Ammon's horn (tissue), 1 donor: ENCODE measurements at places on chromosomes 6 and 20.
A peak's percentile ranks its signal among the peaks of the same experiment; 100 is the strongest.

DNA sequence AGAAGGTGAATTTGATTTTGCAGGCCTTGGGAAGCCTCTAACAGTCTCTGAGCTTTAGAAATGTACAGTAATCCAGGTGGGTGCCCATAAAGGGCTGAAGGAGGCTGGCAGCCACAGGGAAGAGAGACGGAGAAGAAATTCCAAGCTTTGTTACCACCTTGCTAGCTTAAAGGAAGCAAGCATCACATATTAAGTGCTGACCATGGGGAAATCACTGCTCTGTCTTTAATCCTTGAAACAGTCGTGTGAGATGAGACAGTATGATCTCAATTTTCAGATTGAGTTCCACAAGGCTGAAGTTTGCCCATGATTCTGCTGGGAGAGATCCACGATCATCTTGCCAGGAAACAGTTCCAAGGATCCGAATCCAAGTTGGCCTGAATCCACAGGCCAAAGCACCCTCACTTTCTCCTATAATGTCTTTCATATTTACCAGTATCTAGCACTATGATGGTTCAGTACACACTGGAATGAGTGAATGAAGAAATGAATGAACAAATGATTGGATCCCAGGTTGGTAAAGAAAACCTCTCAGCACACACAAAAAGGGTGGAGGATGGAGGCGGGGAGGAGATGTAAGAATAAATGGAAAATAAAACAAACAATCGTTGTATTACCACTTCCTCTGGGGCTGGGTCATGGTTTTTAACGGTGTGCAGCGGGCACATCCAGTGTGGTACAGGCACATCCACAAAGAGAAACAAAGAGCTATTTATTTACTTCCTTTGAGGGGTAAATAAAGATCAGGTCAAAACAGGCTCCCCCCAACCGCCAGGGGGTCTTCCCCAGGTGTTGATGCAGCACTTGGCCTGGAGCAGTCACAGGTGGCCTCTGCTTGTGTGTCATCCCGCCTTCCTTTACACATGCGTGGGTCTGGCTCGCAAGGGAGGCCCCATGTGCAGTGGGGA lies 28.2 kb upstream of the TAF8 start:
- DNase-seq, result no peak

- DNase-seq, result no peak
Measured at GRCh38 chr6:99901596-99902384, 92.2 kb downstream of the MCHR2 start.

DNA sequence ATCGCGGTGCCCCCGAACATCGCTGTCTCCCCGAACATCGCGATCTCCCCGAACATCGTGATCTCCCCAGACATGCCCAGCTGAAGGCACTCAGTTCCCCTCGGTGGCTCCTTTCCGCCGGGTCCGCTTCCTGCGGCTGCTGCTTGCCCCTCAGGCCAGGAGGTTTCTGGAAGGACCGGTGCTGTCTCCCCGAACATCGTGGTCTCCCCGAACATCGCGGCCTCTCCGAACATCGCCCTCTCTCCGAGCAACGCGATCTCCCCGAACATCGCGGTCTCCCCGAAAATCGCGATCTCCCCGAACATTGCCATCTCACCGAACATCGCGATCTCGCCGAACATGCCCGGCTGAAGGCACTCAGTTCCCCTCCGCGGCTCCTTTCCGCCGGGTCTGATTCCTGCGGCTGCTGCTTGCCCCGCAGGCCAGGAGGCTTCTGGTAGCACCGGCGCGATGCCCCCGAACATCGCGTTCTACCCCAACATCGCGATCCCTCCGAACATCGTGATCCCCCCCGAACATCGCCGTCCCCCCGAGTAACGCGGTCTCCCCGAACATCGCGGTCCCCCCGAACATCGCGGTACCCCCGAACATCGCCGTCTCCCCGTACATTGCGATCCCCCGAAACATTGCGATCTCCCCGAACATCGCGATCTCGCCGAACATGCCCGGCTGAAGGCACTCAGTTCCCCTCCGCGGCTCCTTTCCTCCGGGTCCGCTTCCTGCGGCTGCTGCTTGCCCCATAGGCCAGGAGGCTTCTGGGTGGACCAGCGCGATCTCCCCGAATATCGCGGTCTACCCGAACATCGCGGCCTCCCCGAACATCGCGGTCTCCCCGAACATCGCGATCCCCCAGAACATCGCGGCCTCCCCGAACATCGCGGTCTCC lies 808 bp downstream of the ULBP1 start:
- DNase-seq, result no peak

- no peak for DNase-seq
Measured at GRCh38 chr20:44571362-44571988, 10.9 kb upstream of the PKIG start.

DNA sequence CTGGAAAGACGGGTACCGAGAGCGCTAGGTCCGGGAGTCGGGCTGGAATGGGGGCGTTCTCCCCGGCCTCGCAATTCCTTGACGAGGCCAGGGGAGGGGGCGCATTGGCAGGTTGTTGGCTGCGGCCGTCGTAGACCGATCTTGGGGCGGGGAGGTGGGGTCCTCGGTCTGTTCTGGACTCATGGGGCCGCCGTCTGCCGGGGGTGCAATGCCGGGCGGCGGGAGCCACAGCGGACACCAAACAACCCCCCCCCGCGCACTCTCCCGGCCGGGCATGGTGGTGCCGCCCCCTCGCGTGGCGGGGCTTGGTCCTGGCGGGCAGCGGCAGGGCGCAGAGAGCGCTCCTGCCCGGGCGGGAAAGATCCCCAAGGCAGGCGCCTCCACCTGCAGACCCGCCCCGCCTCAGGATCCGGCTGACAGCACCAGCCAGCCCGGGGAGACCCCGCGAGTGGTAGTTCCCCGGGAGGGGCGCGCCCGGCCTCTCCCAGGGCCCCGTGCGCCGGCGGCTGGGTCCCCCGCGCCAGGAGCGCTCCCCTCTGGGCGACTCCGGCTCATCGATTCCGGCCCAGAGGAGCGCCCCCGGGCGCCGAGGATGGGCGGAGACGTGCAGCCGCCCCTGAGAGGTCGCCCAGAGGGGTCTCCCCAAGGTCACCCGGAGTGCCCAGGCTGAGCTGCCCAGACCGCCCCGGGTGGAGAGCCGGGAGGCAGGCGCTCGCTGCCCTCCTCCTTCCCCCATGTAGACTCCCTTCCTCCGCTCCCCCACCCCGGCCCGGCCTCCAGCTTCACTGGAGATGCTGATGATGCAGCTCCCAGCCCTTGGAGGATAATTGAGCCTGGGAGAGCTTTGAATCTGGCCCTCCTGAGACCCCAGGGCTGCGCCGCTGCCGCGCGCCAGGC lies 709 bp downstream of the PPP1R16B start:
- DNase-seq, result no peak

- no peak for DNase-seq
Measured at GRCh38 chr20:49398401-49399144, 83.9 kb downstream of the KCNB1 start.

DNA sequence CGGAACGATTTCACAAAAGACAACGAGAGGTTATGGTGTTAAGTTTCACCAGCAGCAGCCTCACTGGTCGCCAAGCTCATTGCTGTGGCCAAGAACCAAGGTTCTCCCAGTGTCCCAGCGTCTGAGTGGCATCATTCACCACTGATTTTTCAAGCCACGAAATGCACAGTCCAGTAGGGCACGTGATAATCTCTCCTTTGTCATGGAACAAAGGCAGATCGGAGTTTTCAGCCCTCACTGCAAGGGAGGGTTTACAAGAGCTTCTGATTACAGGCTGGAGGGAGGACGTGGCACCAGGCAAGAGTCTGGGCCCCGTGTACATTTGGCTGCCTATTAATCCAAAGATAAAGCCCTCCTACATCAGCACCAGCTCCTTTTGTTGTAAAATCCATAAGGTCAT lies 2.0 kb downstream of the CD24 start:
- peak; percentile 5 for DNase-seq

DNA sequence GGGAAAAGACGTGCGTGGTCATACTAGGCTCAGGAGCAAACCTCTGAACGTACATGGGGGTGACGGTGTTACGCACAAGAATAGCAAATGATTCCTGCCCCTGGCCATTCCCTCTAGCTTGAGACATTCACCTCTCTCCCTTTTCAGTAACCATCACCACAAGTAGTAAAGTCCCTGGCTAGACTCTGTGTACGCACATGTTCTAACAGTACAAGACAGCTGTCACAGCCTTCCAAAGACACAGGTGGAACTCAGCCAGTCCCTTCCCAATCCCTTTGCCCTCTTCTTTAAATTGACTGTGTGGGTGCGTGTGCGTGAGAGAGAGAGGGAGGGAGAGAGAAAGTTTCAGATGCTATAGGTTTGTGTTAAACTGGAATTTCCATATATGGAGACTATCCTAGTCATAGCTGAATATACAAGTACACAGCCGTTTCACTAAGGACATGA lies 67.3 kb downstream of the LY86 start:
- no peak for DNase-seq

DNA sequence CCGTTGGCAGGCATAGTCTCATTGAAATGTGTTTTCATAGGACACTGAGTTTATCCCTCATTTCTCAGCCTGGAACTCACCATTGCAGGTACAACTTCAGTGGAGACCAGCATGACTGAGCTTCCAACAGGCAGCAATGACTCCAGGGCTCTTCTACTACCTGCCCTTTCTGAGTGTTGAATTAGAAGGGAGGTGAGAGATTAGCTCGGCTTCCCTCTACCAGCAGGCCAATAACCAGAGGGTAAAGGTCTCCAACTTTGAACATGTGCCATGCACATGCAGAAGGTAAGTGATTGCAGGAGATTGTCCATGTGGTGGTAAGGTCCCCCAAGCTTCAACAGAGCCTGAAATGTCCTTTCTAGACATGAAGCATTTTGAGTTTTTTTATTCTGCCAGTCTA lies 233.8 kb upstream of the SUPT3H start:
- no peak for DNase-seq

GRCh38 chr20:20202768-20203167 lies 150.4 kb downstream of the CFAP61 start:
- DNase-seq, result no peak

DNA sequence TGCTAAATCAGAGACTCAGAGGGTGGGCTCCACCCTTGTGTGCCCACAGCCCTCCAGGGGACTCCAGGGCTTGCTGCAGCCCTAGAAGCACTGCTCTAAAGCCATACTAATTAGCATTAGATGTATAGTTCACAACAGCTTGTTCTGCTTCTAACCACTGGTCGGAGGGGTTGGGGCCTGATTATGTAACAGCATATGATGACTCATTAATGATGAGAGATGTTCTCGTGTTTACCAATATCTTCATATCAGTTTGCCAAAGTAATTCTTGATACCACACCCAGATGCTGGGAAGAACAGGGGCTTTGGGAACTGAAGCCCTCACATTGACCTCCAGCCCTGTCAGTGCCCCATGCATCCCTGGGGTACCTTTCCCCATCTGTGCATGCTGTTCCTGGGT lies 104.1 kb upstream of the FOXA2 start:
- no peak for DNase-seq

DNA sequence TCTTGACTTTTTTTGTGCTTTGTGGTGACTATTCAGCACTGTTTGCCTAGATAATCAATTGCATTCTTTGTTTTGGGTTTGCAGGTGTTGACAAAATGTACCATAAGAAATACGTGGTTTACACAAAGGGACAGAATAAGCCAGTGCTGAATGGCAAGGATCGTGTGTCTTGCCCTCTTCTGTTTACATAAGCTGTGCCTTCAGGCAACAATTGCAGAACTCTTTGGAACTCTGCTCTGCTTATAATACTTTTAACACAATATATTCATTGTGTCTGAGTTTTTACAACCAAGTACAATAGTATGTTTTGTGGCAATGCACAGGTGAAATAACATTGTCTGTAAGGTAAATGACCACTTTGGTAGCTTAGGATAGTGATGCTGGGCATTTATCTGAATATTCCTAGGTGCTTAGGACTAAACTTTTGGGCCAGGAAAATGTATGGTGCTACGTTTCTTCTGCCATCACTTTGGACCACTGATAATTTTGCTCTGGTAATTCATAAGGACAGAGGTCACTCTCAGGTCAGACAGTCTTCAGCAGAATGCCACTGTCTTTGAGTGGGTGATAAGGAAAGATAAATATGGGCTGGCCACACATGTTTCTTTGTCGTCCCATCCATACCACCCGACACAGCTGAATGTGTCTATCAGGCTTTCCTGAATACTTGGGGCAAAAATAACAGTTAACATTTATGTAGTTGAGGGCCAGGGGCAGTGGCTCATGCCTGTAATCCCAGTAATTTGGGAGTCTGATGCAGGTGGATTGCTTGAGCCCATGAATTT lies 344.6 kb upstream of the IMPG1 start:
- no peak for DNase-seq

DNA sequence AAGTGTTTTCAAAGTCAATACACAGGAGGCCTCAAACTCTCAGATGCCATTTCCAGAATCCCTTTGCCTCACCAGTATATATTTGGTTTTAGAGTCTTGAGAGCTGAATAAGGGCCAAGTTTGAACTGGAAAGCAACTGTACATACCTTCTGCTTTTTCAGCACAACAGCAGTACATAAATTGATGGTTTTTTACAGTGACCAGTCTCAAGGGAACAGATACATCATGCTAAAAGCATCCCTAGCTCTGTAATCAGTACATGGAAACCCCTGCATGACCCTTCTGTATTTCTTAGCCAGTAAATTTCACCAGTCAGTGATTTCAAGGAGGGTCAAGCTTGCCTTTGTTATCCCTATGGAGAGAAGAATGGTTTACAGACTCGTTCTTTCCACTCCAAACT lies 40.6 kb upstream of the ECHDC1 start:
- no peak for DNase-seq

DNA sequence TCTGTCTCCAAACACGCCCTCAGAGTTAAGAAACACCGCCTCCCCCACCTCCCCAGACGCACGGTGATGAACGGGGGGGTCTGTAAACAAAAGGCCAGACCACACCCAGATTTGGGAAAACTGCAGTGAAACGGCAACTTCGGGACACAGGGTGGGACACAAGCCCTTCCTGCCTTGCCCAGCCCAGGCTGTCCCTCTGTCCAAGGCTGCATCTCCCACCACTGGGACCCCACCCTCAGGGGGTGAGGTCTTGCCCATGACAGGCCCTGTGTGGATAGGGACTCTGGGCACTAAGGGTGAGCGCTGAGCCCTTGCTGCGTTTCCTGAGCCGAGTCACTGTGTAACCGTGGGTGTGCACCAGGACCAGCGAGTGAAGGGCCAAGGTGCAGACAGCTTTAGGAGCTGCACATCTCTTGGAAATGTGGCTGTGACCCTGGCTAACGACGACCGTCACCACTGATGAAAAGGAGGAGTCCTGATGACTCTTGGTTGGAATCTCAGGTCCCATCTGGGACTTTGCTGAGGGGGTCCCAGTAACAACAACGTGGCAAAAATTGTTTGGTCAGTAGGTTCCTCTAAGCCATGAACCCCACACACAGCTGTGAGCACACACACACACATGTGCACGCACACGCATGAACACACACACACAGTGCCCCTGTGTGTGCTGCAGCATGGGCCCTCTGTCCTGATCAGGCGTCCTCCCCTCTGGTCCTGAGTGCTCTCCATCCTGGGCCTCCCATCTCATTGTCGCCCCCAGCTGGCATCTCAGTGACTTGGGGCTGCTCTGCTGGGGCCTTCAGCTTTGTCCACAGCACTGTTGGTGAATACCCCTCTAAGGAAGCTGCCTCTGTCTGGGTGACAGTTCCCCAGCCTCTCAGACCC lies 100.6 kb downstream of the RAMACL start:
- DNase-seq, result no peak

- no peak for DNase-seq
Measured at GRCh38 chr6:142823256-142823902, 121.6 kb downstream of the HIVEP2 start.
